ENCODE measurements at places on chromosomes 7 and 10.
A peak's percentile ranks its signal among the peaks of the same experiment; 100 is the strongest.

GRCh38 chr7:51067757-51068156 lies 248.9 kb downstream of the COBL start:
- peak; percentile 52 for DNase-seq

GRCh38 chr7:132656846-132657776 lies 80.8 kb upstream of the PLXNA4 start:
- DNase-seq, result no peak

GRCh38 chr7:124032369-124033094 lies at the start of gene TMEM229A:
Gene TMEM229A (minus strand): TSS chr7:124033067. CDS start chr7:124033003, 64 bp downstream.
- DNase-seq, result no peak

DNA sequence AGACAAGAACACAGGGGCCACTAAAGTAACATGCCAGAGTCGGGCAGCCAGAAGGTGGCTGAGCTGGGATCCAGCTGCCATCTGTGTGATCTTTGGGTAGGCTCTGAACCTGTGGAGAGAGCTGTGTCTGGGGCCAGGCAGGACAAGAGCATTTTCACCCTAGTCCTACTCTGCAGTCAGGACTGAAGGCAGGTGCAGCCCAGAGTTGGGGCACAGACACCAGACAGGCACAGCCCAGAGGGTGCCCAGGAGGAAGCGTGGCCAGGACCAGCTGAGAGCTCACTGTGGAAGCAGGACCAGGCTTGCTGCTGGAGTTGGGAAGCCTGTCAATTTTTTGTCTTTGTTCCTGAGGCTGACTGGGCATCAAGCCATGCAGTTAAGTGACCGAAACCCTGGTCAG lies 113.6 kb downstream of the ADCY1 start:
- no peak for DNase-seq

DNA sequence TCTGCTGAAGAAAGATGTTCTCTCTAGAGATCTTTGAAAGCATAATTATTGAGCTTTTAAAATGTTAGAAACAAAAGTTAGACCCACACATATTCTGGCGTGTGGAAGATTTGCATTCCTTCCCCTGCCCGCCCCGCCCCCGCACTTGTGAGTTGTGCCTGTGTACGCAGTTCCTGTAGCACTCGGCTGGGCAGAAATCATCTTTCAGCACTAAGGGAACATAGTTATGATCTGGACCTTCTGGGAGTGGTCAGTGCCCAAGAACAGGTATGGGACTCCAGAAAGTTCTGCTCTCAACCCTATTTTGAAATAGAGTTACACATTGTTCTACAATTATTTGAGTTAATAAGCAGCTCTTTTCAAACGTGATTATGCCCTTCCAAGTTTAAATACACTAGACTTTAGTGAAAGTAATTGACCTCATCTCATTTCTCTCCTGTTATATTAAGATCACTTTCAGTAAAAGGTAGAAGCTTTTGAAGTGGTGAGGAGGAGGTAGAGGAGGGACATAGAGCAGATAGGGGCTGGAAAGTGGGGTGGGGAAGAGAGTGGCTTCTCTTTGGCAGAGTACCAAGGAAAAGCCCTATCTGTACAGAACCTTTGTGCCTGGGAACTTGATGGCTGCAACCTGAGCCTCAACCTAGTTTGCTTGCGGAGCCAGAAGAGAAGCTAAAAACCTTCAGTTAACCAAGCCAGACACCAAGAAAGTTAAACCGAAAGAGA lies 5.7 kb downstream of the BLVRA start:
- no peak for DNase-seq

DNA sequence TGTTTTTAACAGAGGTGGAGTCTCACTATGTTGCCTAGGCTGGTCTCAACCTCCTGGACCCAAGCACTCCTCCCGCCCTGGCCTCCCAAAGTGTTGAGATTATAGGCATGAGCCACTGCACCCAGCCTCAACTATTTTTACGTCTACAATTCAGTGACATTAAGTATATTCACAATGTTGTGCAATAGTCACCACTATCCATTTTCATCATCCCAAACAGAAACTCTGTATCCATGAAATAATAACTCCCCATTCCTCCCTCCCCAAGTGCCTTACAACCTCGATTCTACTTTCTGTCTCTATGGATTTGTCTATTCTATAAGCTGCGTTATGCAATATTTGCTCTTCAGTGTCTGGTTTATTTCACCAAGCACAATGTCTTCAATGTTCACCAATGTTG lies 20.3 kb upstream of the ZNRF2 start:
- no peak for DNase-seq

- no peak for DNase-seq
These were observed 30.7 kb upstream of the INPP5A start for GRCh38 chr10:132506711-132507408.

DNA sequence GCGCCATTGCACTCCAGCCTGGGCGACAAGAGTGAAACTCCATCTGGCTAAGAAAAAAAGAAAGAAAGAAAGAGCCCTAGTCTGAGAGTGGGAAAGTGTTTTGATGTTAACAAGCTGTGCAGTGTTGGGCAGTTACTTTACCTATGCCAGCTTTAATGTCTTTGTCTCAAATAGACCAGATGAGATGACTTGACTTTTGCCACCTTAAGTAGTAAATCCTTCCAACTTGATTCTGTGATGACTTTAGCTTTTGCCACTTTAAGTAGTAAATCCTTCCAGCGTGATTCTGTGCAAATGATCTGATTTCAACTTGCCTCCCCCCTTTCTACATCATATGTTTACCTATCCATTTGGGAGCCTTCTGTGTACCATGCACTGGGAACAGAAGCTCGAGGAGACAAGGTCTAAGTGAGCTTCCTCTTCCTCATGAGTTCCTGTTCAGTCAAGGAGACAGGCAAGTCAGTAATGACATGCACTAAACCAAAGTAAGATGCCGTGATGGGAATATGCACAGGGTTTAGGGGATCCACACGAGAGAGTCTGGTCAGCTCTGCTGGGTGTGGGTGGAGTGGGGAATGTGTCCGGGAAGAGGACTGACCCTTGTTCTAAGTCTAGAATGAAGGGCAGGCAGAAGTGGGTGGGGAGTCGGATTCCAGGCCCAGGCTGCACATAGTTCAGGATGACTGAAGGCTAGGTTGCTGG lies 17.2 kb downstream of the INPP5F start:
- DNase-seq, result no peak

- DNase-seq, result peak; percentile 98
These were observed 39.9 kb upstream of the WNT16 start for GRCh38 chr7:121288894-121289293.

- no peak for DNase-seq
These were observed 60.1 kb upstream of the ZPBP start for GRCh38 chr7:50153148-50153547.

- DNase-seq, result no peak
These were observed 29.2 kb downstream of the TDRD1 start for GRCh38 chr10:114208351-114208750.

DNA sequence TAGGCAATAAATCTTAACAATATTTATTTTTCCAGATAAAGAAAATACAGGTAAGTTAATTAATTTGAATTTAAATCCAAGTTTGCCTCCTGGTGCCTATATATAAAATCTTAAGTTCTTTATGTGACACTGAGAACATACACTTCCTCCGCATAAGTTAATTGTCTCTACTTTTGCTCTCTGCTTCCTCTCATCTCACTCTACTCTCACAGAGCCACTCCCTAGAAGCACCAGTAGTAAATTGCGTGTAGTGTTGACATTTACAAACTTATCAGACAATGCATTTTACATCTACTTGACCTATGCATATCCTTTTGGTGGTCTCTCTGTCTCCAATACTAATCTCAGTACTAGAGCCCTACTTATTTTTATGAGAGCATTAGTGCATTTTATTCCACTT lies 144.5 kb downstream of the ETV1 start:
- no peak for DNase-seq

GRCh38 chr7:112084520-112084971 lies 121.7 kb downstream of the DOCK4 start:
- no peak for DNase-seq

GRCh38 chr10:125132344-125132743 lies 28.0 kb downstream of the CTBP2 start:
- DNase-seq, result no peak

DNA sequence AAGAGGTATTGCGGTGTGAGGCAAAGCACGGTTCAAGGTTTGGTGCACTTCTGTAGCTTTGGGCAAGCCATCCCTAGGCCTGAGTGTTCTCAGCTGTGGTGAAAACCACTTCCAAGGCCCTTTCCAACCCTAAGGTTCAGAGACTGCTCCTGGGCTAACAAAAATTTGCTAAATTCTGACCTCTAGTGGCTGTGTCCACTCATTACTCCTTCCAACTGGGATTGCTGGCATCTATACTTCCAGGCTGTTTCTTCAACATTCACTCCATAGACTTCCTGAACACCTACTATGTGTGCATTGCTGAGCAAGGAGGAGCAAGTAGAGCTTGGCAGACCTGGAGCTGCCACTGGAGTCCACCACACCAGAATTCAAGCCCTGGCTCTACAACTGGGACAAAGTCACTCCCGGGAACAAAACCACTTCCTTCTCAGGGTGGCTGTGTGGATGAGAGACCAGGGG lies 29.3 kb upstream of the SH3PXD2A start:
- peak; percentile 47 for DNase-seq

DNA sequence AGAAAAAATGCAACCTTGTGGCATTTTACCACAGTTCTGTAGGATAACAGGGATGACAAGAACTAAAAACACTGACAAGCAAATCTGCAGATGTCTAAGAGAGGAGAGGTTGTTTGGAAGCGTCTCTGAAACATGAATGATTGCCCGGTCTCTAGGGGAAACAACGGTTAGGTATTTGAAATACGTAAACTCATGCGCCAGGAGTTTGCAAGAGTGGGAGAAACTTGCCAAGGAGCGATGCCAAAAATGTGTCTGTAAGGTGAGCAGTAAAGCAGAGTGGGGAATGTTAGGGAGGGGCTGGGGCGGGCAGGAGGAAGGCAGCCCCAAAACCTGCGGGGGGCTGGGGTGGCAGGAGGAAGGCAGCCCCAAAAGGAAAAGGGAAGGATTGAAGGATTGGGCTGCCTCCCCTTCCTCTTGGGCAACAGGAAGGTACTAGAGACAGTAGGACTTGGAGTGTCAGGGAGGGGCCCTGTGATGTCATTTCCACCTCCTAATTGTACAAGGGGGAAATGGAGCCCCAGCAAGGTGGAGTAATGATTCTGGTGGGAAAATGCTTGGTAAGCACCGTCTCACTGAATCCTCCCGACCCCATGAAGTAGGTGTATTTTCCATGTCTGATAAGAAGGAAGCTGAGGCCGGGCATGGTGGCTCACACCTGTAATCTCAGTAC lies 33.2 kb upstream of the PLEKHA1 start:
- no peak for DNase-seq

DNA sequence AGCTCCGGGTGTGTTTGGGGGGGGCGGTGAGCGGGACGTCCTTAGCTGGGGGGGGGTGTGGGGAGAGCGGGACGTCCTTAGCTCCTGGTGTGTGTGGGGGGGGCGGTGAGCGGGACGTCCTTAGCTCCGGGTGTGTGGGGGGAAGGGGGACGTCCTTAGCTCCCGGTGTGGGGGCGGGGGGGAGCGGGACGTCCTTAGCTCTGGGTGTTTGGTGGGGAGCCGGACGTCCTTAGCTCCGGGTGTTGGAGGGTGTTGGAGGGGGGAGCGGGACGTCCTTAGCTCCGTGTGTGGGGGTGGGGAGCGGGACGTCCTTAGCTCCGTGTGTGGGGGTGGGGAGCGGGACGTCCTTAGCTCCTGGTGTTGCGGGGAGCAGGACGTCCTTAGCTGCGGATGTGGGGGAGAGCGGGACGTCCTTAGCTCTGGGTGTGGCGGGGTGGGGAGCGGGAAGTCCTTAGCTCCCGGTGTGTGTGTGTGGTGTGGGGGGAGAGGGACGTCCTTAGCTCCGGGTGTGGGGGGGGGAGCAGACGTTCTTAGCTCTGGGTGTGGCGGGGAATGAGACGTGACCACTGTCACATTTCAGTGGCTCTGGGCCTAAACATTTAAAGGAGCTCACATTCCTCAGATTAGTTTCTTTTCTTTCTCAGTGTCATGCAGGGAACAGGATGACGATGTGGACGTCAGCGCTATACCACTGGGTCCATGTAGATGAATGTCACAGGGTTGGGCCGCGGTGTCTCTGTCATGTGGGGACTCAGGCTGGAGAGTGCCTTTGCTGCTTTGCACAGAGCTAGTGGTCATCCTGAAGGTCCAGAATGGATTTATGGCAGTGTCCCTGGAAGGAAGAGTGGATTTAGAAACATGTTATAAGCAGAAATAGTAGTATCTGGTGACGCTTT lies 7.5 kb downstream of the DYNC2I1 start:
- DNase-seq, result peak; percentile 91

DNA sequence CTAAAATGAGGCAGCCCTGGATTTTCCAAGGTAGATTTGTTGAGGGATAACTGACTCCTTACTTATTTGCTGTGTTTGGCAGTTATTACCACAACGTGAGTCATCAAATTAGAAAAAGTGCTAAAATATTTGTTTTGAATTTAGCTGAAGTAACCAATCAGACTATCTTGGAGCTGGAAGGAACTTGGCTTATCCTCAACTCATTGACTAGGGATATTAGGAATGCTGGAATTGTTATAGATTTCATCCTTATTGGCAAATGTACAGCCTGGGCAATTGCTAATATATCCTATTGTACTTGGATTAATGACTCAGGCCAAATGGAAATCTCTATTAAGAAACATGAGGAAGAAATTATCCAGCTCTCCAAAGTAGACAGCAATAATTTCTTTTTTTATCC lies 1189.0 kb upstream of the LRRN3 start:
- no peak for DNase-seq

GRCh38 chr7:103114576-103115008 lies 34.3 kb downstream of the NAPEPLD start:
- no peak for DNase-seq

- no peak for DNase-seq
These were observed 4.1 kb downstream of the CALU start for GRCh38 chr7:128743112-128743772.

DNA sequence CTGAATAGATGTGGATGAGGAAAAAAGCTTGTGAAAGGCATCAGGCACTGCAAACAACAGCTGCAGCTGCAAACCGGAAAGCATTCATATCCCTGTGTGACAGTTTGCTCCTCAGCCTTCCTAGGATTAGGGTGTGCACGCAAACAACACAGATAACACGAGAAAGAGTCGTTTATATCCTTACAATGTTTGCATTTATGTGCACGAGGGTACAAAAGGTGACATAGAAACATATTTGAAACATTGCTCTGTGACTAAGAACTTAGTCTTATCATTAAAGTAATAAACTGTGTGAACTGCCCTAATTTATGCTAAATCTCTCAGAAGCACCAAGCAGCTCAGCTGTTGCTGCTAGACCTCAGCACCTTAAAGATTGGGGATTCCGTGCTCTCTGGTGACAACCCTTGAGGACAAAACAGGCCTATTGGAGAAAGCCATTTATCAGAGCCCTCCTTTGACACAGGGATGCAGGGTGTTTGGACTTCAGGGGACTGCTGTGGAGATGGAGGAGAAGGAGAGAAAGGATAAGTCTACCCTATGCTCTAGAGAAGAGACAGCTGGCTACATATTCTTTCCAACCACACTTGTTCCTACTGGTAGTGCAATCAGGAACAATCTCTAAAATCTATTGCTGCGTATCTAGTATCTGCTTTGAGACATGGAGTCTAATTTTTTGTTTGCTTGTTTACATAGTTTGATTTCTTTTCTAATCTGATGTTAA lies 176.2 kb downstream of the GNAT3 start:
- DNase-seq, result no peak

GRCh38 chr7:55280031-55280454 lies 85.1 kb upstream of the LANCL2 start:
- peak; percentile 54 for DNase-seq
